ENCODE measurements at places on chromosomes 3 and 15. TPM values are rescaled to one million over a fixed set of nuclear protein-coding genes. Genes with fewer than 3 reads are reported as not detected.

The RPUSD2 gene
- total RNA-seq = 7.2 TPM

GRCh38 chr3:22372292-22373062, 621.5 kb upstream of the ZNF385D start:
- peak; percentile 50 for DNase-seq

DNA sequence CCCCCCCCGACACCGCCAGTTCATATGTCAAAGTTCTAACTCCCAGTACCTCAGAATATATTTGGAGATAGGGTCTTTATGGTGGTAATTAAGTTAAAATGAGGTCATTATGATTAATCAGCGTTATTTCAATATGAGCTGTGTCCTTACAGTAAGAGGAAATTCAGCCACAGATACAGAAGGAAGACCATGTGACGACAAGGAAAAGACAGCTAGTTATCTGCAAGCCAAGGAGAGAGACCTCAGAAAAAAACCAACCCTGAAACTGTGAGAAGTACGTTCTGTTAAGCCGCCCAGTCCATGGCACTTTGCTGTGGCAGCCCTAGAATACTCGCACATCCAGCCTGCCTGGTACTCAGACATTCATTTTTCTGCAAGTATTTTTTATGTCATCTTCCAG, 62.3 kb upstream of the ARL8B start:
- DNase-seq = no peak

- DNase-seq = no peak
These were observed 12.4 kb downstream of the DNASE1L3 start for GRCh38 chr3:58198362-58198761.

DNA sequence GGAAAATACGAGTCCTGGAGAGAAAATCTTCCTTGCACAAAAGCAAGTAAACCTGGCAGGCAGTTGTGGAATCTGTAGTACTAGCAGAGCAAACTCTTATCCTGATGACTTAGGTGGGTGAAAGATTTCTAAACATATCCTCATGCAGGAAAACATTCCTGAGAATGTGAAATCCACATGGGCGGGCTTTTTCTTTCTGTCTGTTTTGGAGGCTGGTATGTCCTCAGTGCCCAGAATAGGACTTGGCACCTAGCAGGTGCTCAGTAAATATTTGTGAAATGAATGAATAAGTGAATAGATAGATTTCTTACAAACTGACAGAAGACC, 53.3 kb downstream of the FAM174B start:
- DNase-seq = no peak

- no peak for DNase-seq
These were observed 6.6 kb upstream of the ADGRG7 start for GRCh38 chr3:100602506-100603444.

- DNase-seq = no peak
These were observed 35.7 kb downstream of the ST3GAL6 start for GRCh38 chr3:98798820-98799219.

GRCh38 chr3:114451051-114451451, 157.2 kb downstream of the TIGIT start:
- no peak for DNase-seq

Measured in breast epithelium (tissue), 4 donors.